Effector memory CD8-positive, alpha-beta T cell (primary cell): ENCODE measurements at places on chromosomes 6 and 20.

GRCh38 chr20:41989935-41990635, 371.9 kb upstream of the CHD6 start:
- DNase-seq: no peak

- no peak for DNase-seq
These were observed 21.0 kb upstream of the IYD start for GRCh38 chr6:150347845-150348244.

DNA sequence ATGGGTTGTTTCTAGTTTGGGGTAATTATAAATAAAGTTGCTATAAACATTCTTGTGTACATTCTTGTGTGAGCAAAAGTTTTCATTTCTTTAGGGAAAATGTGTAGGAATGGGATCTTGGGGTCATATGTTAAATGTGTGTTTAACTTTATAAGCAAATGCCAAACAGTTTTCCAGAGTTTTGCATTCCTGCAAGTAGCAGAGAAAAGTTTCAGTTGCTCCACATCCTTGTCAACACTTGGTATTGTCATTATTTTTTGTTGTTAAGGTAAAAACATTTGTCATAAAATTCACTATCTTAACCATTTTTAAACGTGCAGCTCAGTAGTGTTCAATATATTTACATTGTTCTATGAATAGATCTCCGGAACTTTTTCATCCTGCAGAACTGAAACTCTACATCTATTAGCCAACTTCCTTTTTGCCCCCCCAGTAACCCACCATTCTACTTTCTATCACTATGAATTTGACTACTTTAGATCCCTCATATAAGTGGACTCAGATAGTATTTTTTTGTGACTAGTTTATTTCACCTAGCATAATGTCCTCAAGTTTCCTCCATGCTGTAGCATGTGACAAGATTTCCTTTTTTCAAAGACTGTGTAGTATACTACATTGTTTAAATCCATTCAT, 48.4 kb downstream of the PHACTR2 start:
- no peak for DNase-seq

- no peak for DNase-seq
These were observed 87.4 kb downstream of the PCSK2 start for GRCh38 chr20:17314264-17314663.

GRCh38 chr6:129186988-129187387, 304.1 kb downstream of the LAMA2 start:
- DNase-seq: no peak

DNA sequence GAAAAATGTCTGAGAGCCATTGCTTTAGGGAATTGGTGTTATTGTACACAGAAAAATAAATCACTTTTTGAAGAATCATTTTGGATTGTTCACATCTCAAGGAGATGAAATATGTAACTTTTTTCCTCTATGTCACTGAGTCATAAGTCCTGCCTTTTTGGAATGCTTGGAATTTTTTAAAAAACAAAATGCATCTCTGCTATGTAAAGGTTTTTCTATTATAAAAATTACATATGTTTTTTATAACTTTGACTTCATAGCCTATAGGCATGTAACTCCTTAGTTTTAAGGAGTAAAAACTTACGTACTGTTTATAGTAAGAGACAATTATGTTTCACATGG, 8.7 kb downstream of the RNF144B start:
- DNase-seq: no peak

GRCh38 chr20:38211200-38212097, 46.4 kb upstream of the TGM2 start:
- DNase-seq: no peak
